NCI-H1092 treated with DMSO at 0.1 percent for 48 hours (cell line): ENCODE measurements at places on chromosomes 12 and 14.
A peak's percentile ranks its signal among the peaks of the same experiment; 100 is the strongest.

DNA sequence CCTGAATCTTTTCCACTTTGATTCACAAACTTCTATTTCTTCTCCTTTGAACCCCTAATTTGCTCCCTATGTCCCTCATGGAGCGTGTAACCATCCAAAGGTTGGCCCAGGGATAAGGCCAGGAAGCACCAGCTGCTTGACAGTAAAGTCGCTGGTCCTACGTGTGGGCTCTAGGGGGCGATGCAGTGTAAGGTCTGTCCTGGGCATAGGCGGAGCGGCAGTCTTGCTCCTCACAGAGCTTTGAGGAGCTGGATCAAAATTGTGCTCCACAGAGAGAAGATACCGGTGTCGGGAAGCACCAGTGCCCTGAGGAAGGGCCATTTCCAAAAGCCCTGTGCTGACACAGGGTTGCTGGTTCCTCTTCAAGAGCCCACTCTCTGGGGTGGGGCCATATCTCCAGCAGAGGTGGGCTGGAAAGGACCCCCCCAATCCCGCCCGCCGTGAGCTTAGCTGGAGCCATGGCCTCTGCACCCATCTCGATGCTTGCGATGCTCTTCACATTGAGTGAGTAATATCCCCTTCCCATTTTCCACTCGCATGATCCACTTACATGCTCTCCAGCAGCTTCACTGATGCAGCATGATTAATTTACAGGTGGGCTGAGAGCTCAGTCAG, 49.9 kb upstream of the OR4E1 start:
- peak; percentile 9 for DNase-seq

GRCh38 chr14:23881282-23881681, 72.3 kb upstream of the DHRS4 start:
- no peak for DNase-seq

DNA sequence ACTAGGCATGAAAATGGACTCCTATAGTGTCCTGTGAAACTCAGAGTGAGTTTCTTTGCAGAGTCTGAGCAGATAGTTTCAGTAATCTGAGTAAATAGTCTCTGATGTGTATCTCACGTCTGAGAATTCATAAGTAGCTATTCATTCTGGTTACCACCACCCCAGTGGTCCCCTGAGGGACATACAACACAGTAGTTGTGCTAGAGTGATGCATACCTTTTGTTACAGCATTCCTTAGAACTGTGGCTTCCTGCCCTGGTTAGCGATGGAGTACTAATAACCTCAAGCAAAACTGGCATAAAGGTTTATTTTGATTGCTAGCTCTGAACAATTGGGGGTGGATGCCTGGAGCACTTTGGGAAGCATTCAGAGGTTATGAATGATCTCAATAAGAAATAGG, 114.7 kb downstream of the DAAM1 start:
- DNase-seq: no peak

DNA sequence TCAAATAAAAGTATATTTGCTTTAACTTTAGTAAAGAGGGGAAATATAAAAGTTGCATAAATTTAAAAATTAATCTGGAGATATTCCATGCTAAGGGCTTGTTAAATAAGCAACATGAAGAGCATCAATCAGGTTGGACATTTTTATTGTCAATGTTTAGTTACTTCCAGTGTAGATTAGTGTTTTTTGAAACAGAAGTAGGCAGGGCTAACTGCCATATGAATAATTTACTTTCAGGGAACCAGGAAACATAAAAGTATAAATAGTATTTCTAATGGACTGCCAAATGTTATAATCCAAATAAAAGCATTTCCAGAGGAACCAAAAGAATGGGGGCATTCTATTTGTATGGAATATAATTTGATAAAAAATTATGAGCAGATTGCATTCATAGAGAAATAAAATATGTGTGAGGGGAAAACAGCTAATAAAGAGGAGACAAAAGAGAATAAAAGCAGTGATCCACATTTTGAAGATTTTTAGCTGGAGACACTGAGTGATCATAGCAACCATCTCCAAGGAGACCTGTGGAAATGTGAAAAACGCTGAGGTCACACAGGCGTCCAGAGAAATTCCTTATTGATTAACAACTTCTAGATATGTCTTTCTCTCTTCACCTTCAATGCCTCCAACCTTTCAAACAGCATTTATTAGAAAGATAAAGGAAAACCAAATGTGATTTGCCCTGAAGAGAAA, 70.8 kb downstream of the SRGAP1 start:
- peak; percentile 52 for DNase-seq

DNA sequence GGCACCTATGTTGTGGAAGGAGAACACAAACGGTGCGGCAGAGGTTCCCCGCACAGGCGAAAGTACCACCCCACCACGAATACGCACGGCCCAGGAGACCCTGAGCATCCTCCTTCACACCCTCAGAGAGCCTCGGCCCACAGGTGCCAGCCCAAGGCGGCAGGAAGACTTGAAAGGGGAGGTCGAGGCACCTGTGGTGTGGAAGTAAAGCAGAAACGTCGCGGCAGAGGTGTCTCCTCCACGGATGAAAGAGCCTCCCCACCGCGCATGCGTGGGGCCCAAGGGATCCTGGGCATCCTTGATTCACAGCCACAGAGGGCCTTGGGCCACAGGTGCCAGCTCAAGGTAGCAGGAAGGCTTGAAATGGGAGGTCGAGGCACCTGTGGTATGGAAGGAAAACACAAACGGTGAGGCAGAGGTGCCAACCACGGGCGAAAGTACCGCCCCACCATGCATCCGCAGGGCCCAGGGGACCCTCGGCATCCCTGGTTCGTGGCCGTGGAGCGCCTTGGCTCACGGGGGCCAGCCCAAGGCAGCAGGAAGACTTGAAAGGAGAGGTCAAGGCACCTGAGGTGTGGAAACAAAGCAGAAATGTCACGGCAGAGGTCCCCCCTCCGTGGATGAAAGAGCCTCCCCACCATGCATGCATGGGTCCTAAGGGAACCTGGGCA, 380.1 kb downstream of the ALG10 start:
- no peak for DNase-seq

DNA sequence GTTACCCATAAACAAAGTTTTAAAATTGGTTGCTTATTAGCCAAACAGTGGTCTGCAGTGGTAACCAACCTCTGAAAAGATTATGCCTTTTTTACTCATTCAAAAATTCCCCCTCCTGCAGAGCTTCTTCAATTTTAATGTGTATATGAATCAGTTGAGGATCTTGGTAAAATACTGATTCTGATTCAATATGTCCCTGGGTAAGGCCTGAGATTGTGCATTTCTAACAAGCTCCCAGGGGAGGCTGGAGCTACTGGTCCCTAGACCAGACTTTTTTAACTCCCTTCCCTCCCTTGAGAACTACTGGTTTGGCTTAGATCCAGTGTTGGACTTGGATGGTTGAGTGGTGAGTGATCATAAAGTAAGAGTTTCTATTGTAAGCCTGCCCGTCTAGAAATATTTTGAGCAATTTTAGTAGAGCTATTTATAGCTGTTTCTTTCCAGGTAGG, 90.2 kb downstream of the FUT8 start:
- no peak for DNase-seq

GRCh38 chr12:27550653-27550975, 26.6 kb downstream of the PPFIBP1 start:
- no peak for DNase-seq

- DNase-seq: no peak
These were observed 1.9 kb upstream of the CLEC2D start for GRCh38 chr12:9667403-9668160.

DNA sequence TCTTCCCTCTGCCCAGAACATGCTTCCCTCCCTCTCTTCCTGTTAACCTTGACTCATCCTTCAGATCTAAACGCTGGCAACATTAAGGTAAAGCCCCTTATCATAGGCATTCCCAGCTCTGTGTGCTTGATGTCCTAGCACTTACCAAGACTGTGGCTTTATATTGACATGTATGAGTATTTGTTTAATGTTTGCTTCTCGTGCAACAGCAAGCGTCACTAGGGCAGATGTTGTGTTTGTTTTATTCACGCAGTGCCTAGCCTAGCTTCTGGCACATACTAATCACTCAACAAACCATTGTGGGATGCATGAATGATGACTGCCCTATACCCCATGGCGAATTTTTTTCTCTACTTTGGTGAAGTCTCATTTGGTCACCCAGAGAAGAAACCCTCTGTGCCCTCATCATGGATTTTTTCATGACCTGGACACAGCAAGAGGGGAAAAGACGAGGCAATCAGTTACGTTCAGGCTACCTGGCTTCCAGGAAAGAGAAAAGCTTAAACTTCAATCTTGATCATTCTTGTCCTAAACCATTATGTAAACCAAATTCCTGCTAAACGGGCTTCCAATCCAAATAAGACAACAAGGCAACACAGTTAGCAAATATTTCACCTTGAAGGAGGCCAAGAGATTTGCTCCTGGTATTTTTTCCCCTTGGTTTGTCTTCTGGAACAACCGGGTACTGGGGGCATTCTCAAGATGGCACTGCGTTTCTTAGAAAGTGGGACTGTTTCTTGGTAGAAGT, 47.9 kb upstream of the SOCS2 start:
- no peak for DNase-seq

DNA sequence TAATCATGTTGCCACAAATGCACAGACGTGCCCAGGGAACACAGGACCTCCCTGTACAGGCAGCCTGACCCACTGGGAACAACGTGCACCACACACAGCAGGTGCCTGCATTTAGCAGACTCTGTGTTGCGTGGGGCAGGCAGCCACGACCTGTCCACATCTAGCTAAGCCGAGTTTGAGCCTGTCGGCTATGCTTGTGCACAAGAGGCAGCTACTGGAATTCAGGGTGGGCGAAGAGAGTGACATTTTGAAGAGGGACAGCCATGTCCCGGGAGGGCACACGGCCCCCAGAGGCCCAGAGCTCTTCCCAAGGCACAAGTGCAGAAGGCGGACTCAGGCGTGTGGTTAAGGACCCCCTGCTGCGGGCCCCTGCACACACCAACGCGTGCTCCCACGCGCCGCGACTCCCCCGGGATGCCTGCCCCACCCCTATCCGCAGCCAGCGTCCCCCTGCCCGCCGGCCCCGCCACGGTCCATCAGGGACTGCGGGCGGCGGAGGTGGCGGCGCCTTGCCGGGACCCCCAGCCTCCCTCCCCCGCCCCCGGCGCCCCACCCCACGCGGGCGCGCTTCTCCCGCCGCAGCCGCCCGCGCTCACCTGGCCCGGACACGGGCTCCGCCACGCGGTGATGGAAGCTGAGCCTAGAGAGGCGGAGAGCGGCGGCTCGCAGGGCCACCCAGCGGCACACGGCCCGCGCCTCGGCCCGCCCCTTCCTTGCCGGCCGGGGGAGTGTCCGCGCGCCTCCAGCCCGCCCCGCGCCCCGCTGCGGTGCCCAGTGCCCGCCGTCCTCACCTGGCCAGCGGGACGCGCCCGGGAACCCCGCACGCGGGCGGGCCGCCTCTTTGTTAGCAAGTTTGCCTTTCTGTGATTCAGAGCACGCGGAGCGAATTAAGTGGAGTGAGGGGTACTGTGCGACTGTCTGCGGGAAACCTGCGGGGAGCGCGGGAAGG, 125.3 kb upstream of the PRMT8 start:
- peak; percentile 36 for DNase-seq

DNA sequence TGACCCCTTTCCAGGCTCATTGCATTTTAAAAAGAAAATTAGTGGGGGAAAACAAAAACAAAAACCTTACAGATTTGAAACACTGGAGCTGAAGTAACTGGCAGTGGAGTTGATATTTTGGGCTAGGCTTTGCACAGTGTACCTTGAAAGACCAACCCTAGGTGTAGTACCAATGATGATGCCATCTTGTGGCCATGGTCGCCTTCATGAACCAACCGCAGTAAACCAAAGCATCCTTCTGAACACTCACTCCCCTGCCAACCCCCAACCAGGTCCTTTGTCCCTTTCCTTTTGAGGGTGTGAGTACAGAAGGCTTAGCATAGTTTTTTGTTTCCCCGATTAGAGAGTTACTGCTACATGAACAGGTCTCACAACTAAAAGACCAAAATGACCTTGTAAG, 5.9 kb downstream of the TOMM20L start:
- DNase-seq: no peak

DNA sequence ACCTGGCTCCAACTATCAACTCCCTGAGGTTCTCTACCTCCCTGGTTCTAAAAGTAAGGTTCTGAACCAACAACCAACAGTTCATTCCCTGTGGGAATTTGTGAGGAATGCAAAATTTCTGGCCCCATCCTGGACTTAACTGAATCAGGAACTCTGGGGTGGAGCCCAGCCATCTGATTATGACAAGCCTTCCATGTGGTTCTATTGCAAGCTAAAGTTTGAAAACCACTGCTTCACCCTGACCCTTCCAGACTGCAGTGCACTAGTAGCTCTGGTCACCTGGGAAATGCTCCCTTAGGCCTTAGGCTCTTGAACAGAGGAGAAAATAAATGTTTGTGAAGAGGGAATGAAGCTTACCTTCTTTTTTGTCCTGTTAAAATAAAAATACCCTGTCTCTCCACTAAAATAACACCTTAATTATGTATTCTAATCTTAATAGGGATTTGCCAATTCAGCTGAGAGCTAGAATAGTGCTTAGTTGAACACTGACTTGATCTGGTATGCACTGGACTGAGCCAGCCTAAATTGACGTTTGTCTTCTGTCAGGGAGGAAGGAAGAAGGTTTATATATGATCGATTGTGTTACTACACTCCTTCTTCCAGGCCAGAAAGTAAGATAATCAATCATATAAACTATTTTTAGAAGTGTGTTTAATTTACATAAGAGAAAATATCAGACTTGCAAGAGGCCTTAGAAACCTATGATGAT, 39.1 kb upstream of the DDHD1 start:
- DNase-seq: no peak

- DNase-seq: no peak
These were observed 22.9 kb downstream of the PCBP2 start for GRCh38 chr12:53474819-53475218.

DNA sequence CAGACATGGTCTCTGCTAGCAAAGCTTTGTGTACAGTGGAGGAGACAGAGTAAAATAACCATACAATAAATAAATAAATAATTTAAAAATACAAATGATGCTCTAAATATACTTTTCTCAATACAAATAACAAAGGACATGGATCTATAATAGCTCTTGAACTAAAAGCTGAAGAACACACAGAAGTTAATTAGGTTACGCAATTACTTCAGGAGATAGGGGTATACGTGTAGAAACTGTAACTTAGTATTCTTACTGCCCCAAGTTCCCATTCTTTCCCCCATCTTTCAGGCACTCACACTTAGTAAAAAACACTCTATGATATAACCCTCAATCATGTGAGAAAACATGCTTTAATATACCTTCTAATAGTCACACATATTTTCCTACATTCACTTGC, 44.2 kb downstream of the INSM2 start:
- no peak for DNase-seq

DNA sequence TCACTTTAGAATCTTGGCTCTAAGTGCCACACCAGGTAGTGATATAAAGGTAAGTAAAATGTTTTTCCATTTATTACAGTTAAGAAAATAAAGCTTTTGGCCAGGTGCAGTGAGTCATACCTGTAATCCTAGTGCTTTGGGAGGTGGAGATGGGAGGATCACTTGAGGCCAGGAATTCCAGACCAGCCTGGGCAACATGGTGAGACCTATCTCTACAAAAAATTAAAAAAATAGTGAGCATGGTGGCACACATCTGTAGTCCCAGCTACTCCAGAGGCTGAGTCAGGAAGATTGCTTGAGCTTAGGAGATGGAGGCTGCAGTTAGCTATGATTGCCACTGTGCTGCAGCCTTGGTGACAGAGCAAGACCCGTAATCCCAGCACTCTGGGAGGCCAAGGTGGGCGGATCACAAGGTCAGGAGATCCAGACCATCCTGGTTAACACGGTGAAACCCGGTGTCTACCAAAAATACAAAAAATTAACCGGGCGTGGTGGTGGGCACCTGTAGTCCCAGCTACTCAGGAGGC, 5.0 kb downstream of the FANCM start:
- DNase-seq: no peak

GRCh38 chr14:21505012-21505553, 6.1 kb downstream of the METTL3 start:
- no peak for DNase-seq
